ENCODE measurements at places on chromosomes 2 and 18.

- no peak for DNase-seq
Observed at GRCh38 chr2:73939419-73939818, 12.7 kb downstream of the DGUOK start.

- DNase-seq: no peak
Observed at GRCh38 chr2:64905338-64906024, 83.7 kb upstream of the SLC1A4 start.

DNA sequence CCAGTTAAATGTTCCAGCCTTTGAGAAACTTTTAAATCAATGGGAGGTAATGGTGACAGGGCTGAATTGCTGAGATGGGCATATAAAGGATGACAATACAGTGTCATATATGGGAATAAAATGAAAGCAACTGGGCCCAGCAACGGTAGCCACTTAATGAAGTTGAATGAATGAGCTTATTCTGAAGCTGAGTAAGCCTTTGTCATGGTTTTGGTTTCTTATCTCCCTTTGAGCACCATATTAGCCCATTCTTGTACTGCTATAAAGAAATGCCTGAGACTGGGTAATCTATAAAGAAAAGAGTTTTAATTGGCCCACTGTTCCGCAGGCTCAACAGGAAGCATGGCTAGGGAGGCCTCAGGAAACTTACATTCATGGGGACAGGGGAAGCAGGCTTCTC is 3.5 kb upstream of the THUMPD2 start:
- DNase-seq: no peak

DNA sequence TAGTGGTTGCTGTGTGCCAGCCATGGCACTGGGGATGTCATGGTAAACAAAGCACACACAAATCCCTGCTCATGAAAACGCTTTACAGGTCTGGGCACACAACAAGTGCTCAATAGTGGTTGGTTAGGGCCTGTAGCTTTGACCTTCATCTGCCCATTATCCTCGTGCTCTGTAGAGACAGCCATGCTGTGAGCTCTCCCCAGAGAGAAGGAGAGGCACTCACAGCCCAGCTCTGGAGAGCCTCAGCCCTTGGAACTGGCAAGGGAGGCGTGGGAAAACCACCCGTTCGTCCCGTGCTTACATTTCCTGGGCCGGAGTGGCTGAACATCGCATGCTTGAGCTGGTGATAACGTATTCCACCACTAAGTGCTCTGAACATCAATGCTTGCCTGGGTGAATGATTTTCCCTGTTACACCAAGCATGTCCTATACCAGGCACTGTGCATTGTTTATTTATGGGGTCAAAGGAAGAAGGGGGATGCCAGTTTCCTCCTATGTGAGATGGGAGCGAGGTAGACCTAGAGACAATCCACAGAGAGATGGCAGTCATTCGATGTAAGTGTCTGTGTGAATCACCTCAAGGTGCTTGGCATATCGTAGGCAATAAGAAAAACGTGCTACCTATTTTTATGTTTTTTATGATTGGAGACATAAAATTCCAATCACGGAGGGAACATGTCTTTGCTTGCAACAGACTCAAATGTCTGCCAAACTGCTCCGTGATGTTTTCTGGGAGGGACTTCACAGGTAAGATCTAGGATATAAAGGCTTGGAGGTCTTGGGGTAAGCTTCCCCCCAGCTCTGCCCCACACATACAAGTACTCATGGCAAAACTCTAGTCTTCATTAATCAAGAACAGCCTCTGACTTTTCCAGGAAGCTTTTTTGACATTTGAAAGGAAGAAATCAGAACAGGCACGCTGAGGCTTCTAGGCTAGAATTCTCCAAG is 75.5 kb downstream of the DDX1 start:
- DNase-seq: no peak

DNA sequence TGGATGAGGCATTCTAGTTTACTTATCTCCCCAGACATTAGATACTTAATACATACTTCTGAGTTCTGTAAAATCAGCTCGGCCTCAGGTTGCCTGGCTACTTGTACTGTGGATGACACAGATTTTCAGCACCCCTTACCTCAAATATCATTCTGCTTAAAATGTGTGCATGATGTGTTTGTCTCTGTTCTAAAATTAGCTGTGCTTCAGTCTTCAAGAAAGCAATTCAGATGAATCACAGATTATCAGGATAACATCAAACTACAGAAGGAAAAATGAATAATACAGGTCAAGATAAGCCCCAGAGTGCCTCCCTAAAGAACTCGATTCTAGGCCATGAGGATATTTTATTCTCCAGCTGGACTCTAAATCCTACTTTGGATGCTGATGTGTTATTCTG is 21.3 kb upstream of the MAPRE2 start:
- DNase-seq: no peak

- DNase-seq: no peak
Observed at GRCh38 chr2:138210487-138210886, 246.2 kb downstream of the HNMT start.

GRCh38 chr2:95359501-95359930 is 43.0 kb upstream of the FAHD2A start:
- DNase-seq: no peak

- no peak for DNase-seq
Observed at GRCh38 chr18:13412017-13412416, 193.5 kb downstream of the LDLRAD4 start.

GRCh38 chr2:120939595-120940318 is 204.1 kb downstream of the GLI2 start:
- DNase-seq: no peak

GRCh38 chr2:220107380-220107791 is 480.0 kb downstream of the SLC4A3 start:
- no peak for DNase-seq

DNA sequence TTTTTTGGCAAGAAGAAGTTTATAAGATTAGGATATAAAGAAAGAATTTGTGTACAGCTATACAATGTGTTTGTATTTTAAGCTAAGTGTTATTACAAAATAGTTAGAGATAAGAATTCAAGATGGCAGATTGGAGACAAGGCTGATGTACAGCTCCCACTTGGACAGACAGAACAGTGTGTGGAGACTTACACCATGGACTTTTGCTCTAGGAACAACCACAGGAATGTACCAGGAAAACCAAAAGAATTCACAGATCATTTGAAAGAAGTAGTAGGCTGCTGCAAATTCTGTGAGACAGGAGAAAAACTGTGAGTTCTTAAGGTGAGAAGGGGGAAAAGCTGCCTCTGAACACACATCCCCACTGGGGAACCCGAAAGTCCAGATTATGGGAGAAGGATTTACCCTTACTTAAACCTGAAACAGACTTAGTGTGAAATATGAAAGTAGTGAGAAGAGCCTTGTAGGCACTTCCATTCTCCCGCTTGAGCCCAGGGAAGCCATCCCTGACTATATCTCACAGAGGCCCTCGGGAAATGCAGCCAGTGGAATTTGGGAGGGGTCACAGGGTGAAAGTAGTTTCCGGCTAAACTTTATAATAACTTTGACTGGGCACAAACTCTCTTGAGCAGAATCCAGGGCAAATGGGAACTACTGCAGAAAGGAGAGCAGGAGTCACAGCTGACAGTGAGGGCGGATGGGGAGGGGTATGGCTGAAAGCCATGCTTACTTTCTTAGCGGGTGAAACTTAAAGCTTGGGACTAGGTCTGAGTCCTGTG is 11.6 kb upstream of the RPRD1A start:
- DNase-seq: no peak

DNA sequence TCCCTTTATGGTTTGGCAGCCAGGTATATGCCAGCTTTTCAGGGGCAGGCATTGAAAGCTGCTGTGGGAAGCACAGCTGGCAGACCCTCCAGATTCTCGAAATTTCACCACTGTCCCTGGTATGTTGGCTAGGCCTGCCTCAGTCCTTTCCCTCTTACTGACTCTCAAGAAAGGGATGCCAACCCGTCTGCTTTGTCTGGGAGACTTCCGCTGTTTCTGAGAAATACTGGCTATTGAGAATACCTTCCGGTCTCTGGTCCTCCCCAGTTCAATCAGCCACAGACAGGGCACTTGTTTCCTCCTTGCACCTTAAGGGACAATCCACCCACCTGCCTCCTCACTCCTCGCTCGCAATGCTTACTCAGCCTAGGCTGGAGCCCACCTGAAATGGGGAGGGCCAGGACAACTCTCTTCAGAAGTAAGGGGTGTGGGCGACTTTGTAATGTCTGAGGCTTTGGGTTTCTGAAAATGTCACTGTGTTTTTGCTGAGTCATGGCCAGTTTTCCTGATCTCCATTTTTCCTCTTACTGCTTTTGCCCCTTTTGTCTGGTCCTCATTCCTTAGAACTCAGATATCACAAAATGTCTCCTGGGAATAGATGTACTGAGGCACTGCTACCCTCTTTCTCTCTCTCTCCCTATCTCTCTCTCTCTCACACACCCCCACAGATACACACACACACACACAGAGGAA is 571.1 kb downstream of the TNS1 start:
- no peak for DNase-seq

GRCh38 chr18:37662099-37662498 is 96.5 kb upstream of the CELF4 start:
- DNase-seq: no peak

All from HEK293T (cell line).